ENCODE measurements at places on chromosomes 3 and 15.

DNA sequence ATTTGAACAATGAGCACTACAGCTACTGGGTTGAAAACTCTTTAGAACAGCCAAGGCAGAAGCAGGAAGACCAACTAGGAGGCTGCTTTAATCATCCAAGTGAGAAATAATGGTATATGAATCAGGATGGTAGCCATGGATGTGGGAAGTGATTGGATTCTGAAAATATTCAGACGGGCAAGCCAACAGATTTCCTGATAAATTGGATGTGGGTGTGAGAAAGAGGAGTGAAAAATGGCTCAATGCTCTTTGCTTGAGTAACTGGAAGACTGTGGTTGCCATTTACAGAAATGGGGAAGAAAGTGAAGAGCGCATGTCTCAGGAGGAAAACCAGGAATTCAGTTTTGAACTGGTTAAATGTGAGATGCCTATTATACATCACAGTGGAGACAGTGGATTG, 50.4 kb downstream of the ISL2 start:
- DNase-seq = no peak

DNA sequence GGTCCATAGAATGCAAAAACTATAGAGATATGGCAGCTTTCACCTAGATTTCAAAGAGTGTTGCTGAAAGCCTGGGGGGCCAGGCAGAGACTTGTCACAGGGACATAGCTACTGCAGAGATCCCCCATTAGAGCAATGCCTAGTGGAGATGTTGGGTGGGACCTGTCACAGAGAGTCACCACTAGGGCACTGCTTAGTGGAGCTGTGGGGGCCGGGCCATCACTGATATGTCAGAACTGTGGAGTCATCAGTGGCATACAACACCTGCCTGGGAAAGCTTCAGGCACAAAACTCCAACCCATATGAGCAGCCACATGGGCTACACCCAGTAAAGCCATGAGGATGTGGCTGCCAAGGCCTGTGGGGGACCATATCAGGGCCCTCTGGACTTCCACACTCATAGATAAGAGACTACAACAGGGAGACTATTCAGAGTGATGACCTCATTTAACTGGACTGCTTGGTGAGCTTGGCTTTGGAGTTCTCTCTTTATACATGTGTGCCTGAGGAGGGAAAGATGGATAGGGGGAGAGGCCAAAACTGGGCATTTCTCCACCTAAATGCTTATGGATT, 176.3 kb downstream of the ZNF621 start:
- no peak for DNase-seq

DNA sequence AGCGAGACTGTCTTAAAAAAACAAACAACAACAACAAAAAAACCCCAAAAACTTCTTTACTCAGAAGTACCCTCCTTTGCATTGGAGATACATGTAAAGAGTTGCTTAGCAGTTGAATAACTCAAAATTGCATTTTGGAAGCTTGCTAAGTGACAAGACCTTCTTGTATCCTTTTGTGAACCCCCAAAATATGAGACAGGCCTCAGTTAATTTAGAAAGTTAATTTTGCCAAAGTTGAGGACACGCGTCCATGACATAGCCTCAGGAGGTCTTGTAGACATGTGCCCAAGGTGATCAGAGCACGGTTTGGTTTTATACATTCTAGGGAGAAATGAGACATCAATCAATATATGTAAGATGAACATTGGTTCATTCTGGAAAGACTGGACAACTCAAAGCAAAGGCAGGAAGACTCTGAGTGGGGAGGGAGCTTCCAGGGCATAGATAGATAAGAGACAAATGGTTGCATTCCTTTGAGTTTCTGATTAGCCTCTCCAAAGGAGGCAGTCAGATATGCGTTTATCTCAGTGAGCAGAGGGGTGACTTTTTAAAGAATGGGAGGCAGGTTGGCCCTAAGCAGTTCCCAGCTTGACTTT, 1.7 kb upstream of the ARF4 start:
- no peak for DNase-seq

DNA sequence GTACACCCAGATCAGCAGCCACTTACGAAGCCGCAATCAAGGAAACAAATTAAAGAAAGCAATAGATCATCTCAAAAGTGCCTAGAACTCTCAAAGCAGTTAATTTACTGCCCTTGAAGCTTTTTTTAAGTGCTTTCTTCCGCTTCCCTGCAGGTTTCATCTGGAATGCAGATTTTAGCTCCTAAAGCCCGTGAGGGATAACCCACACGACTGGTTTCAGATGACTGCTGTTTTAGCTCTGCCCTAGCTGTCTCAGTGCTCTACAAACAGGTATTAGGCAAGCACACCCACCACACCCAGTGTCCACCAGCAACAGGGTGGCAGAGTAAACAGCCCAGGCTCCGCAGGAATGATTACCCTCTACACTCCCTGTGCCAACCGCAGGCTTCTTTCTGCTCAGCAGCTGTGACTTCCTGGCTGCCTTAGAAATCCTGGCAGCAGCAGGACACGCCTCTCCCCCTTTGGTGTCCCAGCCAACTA, 126.0 kb downstream of the FMN1 start:
- DNase-seq = no peak

DNA sequence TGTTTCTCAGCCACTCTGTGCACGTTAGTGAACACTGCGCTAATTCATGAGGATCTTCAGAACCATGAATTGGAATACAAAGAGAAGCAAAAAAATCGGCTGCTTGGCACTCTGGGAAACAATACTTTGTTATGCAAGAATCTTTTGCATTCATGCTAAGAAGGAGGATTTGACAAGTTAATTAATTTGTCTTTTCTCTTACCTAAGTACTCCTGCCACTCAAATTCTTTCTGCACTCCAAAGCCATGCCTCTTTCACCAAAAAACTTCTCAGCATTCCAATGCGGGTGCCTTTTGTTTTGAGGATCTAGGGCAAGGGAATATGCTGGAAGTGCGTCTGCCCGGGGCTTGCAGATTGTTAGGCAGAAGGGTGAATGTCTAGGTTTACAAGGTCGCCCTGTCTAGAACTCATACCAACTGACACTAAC, 11.3 kb upstream of the KAT2B start:
- no peak for DNase-seq

DNA sequence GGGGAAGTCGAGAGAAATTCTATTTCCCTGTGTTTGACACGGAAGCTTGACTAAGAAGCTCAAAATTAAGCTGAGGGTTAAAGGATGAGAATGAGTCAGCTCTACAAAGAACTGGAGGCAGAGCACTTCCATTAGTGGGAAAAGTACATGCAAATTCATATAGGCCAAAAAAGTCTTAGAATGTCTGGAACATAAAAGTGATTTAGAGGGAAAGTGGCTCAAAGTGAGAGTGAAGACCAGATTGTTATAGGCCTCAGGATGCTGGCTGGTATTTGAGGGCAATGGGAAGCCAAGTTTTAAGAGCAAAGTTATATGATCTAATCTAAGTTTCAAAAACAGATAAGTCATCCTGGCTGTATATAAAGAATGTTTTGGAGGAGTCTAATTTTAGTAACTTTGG, 857.3 kb downstream of the NAALADL2 start:
- DNase-seq = no peak

GRCh38 chr15:91566141-91566540, 287.4 kb upstream of the SLCO3A1 start:
- no peak for DNase-seq

- no peak for DNase-seq
Observed at GRCh38 chr15:40545457-40545856, 19.4 kb downstream of the CCDC32 start.

Data from activated CD4-positive, CD25-positive, alpha-beta regulatory T cell (primary cell).